ENCODE measurements at places on chromosomes 2 and 18.

DNA sequence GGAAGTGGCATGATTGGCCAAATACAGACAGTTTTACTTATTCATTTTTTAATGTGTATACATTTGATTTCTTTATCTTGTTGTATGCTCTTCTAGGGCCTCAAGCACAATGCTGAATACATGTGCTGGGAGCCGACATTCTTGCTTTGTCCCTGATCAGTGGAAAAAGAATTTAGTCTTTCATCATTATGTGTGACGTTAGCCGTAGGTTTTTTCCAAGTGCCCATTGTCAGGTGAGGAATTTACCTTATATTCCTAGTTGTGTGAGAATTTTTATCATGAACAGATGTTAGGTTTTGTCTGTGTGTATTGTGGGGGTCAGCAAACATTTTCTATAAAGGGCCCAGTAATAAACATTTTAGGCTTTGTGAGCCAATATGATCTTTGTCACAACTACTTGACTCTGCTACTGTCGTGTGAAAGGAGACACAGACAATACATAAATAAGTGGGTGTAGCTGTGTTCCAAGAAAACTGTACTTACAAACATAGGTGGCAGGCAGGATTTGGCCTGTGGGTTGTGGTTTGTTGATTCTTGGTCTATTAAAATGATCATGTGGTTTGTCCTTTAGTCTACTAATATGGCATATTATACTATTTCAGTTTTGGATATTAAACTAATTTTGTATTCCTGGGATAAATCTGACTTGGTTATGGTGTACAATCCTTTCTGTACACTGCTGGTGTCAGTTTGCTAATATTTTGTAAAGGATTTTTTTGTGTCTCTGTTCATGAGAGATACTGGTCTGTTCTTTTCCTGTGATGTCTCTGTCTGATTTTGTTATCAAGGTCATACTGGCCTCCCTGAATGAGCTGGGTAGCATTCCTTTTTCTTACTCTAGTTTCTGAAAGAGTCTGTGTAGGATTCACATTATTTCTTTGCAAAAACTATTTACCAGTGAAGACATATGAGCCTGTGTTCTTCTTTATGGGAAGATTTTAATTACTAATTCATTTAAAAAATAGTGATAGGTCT lies 132.2 kb upstream of the SMAD7 start:
- DNase-seq = no peak

- no peak for DNase-seq
Observed at GRCh38 chr2:38496927-38497669, 105.6 kb downstream of the HNRNPLL start.

- DNase-seq = no peak
Observed at GRCh38 chr18:13026583-13027270, 35.6 kb downstream of the CEP192 start.

- DNase-seq = no peak
Observed at GRCh38 chr2:129730979-129731378, 248.5 kb upstream of the RAB6C start.

GRCh38 chr2:49936965-49937364 lies 782.6 kb upstream of the FSHR start:
- no peak for DNase-seq

GRCh38 chr2:124283096-124283495 lies 258.0 kb downstream of the CNTNAP5 start:
- no peak for DNase-seq

DNA sequence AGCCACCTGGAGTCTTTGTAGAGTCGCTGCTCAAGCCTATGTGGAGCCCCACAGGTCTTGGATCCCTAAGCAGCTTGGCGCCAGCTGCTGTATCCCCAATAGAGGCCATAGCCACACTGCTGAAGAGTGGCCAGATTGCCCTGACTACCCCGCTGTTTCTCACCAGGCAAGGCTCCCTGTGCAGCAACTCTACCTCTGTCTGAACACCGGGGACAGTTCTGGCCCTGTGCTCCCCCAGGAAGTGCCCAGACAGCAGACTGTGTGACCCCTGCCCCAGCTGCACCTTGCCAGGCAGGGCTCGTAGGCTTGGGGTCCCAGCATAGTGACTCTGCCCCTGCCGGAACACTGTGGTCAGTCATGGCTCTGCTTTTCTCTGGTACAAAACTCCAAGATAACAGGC lies 53.5 kb upstream of the GALNT13 start:
- no peak for DNase-seq

GRCh38 chr18:23689031-23689615 lies at the start of gene LAMA3:
Gene LAMA3 (plus strand): TSS chr18:23689453. CDS start chr18:23689684, 231 bp downstream.
- no peak for DNase-seq

DNA sequence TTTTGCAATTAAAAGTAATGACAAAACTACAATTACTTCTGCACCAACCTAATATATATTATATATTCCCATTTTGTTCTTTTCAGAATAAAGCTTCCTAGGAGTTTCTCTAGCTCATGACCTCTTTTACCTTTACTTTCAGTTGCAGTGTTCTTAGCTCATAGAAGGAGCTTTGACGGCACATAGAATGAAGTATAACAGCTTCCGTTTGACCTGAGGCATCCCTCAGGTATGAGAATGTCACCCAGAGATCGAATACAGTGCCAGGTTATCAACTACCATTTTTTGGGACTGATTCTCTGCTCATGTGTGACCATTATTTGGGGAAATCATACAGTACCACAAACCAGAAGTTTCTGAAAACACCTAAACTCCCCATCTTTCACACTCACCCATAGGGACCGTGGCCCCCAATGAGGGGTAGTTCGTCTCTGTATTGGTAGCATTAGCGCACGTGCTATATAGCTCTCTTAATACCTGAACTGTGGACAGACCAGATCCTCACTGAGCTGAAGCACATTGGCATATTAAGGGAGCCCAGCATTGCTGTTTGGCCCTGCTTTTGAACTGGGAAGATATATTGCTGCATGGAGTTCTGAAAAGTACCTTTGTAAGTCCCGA lies 123.0 kb downstream of the SPTBN1 start:
- no peak for DNase-seq

DNA sequence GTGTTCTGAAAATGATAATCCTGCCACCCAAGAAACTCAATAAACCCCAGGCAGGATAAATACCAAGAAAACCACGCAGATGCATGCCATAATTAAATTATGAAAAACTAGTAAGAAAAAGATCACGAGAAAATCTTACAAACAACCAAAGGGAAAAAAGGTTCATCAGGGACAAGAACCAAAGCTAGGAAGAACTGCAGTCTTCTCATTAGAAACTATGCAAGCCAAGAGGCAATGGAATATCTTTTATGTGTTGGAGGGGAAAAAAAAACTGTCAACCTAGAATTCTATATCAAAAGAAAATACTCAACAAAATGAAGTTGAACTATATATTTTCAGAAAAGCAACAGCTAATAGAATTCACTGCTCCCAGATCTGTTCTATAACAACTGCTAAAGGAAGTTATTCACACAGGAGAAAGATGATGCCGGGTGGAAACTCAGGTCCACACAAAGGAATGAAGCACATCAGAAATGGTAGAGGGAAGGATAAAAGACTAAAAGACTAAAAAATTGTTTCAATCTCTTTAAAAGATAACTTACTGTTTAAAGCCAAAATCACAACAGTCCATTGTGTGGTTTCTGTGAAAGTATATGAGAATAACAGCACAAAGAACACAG lies 55.0 kb downstream of the NDUFA10 start:
- no peak for DNase-seq

DNA sequence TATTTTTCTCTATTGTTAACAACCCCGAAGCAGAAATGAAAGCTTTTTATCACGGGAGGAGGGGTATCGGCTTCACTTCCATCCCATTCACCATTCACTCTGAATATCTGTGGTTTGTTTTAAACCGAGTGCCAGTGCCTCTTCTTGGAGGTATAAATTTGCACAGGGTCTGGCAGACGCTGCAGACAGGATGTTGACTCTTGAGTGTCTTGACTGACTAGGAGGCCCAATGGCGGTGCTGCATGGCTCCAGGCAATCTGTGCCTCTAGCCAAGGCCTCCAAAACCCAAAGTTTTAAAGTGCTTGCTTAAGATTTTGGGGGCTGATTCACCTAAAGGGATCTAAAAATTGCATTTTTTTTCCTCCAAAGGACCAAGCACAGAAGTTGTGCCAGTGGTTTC lies 183.8 kb downstream of the LTBP1 start:
- DNase-seq = no peak

DNA sequence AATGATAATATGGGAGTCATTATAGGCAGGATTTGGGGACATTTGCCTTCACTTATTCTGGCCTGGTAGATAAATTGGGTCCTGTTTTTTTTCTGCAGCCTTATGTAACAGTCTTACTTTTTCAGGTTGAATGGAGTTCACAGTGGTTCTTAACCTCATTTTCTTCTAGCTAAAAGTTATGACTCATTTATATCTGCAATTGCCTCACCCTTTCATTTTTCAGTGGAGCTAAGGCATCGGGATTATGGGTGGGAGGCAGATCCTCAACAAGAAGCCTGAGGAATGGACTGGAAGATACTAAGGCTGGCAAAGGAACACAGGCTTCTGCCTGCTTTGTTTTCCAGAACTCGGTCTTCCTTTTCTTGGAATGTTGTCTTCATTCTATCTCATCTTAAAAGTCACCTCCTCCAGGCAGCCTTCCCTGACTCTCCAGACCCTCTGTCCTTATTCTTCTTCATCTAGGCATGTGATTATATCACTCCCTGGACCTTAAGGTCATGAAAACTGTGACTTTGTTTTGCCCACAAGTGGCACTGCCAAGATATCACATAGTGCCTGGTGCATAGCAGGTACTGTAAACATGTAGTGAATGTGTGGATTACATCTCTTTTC lies 41.0 kb upstream of the ACSL3 start:
- no peak for DNase-seq

DNA sequence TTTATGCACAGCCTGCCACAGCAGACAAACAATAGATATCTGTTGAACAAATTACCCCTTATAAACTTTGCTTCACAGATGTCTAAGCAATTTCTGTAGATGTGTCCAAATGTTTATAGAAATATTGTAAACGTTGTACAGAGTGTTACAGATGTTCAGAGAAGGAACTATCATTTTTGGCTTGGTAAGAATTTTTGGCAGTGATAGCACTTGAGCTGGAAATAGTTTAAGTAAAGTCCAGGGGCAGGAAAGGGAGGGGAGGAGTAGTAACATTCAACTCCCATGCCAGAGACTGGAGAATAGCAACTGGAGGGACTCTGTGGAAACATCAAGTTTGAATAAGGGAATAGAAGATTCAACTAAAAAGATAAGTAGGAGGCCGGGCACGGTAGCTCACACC lies 4.4 kb downstream of the PTRHD1 start:
- no peak for DNase-seq

DNA sequence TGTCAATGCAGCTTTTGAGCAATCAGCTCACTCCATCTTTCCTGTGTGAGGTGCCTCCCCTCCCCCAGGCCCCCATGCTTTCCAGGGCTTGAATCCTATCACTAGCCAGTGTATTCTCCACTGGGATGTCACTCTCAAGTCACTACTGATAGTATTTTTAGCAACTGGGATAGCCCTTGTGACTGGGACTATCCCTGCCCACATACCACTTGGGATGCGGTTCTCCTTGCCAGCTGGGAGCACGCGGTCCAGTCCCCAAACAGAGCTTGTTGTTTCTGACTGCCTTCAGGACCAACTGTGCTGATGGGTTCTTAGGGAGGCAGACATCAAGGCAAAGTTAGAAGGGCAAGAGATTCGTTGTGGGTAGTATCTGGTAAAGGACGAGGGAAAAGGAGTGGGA lies 134.9 kb downstream of the FAM161A start:
- no peak for DNase-seq

DNA sequence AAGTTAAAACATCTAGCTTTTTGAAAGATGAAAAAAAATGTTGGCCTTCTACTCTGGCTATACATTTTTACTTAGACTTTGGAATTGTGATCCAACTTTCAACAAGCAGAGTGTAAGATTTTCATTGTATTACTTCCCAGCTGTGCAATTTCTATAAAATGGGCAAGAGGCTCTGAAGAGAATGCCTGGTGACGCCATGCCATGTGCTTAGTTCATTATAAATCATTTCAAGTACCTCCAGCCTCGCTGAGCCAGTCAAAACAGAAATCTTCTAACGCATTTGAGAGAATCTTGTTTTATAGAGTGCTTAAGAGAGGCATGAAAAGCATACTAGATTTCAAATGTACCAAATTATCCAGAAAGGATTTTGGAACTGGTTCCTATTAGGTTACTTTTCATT lies 10.1 kb upstream of the STK17B start:
- DNase-seq = no peak

DNA sequence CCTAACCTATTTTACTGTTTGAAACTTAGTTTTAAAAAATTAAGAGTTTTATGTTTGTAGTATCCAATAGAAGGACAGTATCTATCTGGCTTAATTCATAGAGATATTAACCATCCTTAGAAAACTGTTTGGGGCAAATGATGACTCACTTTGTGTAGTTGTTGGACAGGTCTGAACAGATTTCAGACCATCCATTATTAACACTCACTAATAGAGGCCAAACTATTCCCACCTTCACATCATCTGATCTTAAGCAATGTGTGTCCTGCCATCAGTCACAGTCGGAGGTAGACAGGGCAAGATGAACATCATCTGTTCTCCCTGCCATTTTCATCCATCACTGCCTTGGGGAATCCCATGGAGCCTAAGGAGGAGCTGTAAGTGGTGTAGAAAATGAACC lies 164.6 kb upstream of the DCC start:
- DNase-seq = no peak

- no peak for DNase-seq
Observed at GRCh38 chr2:78861546-78861945, 164.0 kb upstream of the REG3G start.

GRCh38 chr18:12253027-12253426 lies 1.1 kb upstream of the CIDEA start:
- no peak for DNase-seq

GRCh38 chr2:191032588-191033429 lies 18.8 kb upstream of the STAT1 start:
- DNase-seq = no peak

- DNase-seq = no peak
Observed at GRCh38 chr2:59538398-59538911, 1015.0 kb downstream of the BCL11A start.
